Right ventricle myocardium inferior (tissue), 1 donor: ENCODE measurements at places on chromosomes 4 and X.

- DNase-seq, result no peak
These were observed 50.4 kb downstream of the USP11 start for GRCh38 chrX:47283015-47283771.

DNA sequence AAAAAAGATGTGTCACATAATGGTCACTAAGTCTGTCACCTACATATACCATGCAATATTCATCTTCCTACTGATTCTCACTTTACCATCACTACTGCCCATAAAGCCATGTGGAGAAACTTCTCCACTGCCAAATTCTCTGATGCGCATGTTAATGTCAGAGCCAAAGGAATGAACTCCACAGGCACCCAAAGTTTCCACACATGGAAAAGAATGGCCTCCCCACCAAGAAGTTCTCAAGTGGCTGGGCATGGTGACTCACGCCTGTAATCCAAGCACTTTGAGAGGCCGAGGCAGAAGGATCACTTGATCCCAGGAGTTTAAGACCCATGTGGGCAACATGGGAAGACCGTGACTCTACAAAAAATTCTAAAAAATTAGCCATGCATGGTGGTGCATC, 43.8 kb upstream of the UGDH start:
- no peak for DNase-seq

DNA sequence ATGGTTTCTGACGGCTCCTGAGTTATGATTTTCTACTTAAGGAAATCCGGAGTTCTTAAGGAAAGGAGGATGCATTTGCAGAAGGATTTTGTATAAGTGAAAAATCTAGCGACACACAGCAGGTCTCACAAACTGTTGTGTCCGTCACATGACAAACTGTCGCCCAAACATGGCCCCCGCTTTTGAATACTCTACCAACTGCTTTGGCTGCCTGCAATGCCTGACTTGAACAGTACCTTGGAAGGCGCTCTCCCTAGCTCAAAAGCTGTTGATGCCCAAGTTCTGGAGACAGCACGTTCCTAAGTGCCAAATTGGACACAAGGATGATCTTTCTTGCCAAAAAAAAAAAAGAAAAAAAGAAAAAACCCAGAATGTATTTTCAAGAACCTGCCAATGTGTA, 103.2 kb downstream of the ENPP6 start:
- no peak for DNase-seq

DNA sequence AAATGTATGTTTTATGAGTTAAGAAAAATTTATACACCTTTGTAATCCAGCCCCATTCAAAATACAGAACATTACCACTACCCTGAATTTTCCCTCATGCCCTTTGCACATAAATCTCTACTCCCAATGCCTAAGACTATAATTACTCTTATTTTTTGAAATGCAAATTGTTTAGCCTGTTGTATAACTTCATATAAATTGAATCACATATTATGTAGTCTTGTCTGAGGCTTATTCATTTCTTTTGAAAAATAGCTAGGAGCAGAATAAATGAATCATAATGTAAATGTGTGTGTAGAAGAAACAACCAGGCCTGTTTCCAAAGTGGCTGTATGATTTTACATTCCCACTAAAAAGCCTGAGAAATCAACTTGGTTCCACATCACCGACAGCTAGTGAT, 319.8 kb downstream of the DCAF12L2 start:
- no peak for DNase-seq

- no peak for DNase-seq
These were observed 105.9 kb upstream of the TENM3 start for GRCh38 chr4:182137343-182137742.
